ENCODE measurements at places on chromosomes 1 and 21.

GRCh38 chr1:153541641-153542590 is 1.2 kb upstream of the S100A5 start:
- no peak for DNase-seq

DNA sequence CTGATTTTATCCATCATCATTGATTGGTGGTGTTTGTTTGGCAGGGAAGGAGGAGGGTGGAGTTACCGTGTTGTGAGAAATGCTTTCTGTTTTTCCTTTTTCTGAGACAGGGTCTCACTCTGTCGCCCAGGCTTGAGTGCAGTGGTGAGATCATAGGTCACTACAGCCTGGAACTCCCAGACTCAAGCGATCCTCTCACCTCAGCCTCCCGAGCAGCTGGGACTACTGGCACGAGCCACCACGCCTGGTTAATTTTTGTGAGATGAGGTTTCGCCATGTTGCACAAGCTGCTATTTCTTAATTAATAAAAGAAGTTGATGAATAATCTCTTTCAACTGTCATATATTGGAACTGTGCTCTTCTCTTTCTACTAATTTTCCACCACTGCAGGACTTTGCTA is 44.3 kb downstream of the HUNK start:
- DNase-seq: no peak

DNA sequence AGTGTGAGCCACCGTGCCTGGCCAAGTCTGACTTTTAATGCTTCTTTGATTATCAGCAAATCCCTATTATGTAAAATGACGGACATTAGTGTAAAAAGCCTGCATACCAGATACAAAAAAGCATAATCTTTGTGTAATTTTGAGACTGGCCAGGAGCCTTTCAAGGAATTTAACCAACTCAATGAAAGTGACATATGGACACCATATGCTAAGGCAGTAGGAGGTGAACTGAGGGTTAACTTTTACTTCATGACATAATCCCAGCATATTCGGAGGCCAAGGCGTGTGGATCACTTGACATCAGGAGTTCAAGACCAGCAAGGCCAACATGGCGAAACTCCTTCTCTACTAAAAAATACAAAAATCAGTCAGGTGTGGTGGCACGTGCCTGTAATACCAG is 94.6 kb downstream of the EIF4G3 start:
- DNase-seq: no peak

DNA sequence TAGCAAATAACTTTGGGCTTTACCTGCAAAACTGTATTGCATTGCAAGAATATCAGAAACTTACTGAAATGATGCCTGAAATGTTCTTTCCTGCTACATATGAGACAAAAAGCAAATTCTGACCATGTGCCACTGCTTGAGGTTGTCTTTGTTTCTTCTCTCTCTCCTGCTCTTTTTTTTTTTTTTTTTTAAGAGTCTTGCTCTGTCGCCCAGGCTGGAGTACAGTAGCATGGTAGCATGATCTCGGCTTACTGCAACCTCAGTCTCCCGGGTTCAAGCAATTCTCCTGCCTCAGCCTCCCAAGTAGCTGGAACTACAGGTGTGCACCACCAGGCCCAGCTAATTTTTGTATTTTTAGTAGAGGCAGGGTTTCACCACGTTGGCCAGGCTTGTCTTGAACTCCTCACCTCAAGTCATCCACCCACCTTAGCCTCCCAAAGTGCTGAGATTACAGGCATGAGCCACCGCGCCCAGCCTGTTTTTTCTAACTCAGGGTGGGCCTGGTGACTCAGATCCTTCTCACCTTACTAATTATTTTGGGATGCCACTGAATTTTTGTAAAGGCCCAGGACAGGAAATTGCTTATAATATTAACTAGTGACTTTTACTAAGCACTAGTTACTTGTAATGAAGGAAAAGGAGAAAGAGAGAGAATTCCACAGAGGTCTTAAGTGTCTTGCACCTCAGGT is 35.9 kb downstream of the DNASE2B start:
- DNase-seq: no peak

DNA sequence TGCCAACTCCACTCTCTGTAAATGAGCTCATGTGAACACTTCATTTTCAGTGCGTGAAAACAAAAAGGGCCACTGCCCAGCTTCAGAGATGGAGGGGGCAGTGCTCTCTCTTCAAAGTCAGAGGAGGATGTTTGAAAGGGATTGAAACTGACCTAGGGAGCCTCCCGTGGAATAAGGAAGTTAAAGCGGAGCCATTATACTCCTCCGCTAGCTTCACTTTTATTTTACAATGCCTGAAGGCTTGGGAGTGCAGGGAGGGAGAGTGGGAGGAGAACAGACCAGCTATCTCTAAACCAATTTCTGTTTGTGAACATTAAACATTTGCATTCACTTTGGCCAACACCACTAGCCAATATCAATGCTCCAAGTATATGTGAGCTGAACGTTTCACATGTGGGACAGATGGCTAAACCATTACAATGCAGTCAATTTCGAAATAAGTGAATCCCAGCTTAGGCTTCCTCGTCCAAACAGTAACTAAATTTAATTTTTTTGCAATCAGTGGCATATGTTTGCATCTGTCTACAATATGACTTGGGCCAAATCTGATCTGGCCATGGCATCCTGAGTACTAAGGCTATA is 126.9 kb downstream of the ESRRG start:
- DNase-seq: no peak

DNA sequence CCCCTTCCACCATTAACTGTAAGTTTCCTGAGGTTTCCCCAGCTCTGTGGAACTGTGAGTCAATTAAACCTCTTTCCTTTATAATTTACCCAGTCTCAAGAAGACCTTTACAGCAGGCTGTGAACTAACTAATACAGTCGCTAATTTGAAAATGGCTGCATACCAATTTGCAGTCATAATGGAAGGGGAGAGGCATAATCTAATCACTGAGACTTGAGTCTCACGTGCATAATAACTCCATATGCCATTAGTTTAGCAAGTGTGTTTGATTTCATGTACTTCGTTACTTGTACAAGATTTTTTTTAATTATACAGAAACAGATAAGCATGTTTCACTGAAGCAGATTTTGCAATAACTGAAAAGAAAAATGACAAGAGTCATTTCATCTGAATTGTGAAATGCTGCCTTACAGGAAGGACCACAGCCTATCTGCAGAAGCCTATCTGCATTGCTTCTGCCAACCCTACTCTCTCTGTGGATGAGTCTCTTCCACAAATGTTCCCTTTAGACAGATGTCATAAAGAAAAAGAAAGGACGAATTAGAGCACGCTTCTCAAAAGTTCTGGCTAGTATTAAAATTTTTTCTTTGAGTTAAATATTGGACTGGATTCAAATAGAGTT is 99.1 kb downstream of the PTGER3 start:
- DNase-seq: no peak

GRCh38 chr1:112143871-112144441 is 154.5 kb upstream of the KCND3 start:
- DNase-seq: no peak

DNA sequence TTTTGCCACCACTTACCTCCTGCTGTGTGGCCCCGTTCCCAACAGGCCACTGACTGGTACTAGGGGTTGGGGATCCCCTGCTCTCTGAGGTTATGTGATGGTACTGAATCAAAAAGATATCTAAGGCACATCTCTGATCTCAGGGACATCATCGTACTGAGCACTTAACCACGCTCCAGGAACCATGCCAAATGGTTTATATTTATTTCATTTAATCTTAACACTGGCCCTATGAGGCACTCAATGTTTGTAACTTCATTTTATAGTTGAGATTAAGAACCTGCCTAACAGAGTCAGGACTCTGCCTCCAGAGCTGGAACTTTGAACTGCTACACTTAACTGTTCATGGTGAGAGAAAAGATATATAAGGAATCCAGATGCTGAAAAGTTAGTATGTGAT is 98.0 kb upstream of the HP1BP3 start:
- no peak for DNase-seq

All from vagina (tissue), 2 donors.